ENCODE measurements at places on chromosomes 6 and 20.

- DNase-seq = peak; percentile 62
Observed at GRCh38 chr20:38764567-38765318, 16.5 kb downstream of the ACTR5 start.

DNA sequence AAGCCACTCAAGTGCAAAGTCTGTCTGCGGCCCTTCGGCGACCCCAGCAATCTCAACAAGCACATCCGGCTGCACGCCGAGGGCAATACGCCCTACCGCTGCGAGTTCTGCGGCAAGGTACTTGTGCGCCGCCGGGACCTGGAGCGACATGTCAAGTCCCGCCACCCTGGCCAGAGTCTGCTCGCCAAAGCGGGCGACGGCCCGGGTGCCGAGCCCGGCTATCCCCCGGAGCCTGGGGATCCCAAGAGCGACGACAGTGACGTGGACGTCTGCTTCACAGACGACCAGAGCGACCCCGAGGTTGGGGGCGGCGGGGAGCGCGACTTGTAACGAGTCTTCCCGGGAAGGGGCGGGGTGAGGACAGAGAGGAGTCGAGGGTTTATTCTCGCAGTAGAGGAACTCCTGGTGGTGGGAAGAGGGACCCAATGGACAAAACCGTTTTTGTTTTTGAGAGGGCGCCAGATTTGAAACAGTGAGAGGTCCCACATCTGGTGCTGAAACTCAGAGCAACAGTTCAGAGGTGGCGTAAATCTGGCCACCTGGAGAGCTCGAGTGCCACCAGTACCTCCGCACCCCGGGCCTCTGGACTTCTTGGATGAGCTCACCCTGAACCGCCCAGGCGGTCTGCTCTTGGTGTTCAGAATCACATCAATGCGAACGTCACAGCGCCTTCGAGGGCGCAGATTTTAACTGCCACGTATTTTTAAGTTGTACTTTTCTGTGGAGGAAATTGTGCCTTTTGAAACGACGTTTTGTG, 8.0 kb downstream of the PRDM13 start:
- DNase-seq = no peak

DNA sequence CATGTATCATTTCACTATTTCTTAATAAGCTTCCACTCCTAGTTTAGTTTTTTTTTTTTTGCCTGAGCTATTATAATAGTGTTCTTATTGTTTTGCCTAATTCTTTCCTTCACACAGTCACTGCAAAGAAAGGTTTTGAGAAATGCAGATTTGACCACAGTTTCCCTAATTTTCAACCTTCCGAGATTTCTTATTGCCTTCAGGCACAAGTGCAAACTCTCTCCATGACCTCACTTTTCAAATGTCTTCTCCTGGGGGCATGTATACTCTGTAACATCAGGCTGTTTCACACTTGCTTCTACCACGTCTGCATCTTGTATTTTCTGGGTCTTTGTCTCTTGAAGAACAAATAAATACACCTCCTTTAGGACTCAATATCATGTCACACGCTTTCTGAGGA, 339.0 kb upstream of the CITED2 start:
- DNase-seq = no peak

DNA sequence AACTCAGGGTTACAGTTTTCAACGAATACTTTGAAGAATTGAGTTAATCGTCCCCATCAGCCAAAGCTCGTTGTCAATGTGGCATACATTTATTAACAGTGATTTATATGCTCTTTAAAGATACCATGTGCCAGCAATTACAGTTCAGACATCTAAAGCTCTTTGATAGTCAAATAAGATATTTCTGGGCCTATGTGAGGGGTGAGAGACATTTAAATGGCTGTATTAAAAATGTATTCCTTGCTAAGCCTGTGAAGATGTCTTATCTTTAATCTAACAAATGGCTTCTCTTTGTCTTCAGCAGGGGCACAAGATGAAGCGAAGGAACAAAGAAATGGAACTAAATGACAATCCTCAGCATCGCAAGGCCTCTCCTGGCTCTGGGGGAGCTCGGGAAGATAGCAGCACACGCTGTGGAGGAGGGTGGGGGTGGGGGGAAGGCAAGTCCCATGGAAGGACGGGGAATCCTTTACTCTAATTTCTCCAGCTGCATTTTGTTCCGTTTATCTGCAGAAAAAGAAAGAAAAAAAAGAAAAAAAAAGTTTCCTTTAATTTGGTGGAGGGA, 523.6 kb downstream of the KIF16B start:
- DNase-seq = no peak
